Activated naive CD4-positive, alpha-beta T cell treated with anti-CD3 and anti-CD28 coated beads for 36 hours (primary cell): ENCODE measurements at places on chromosomes 1 and 21.

GRCh38 chr1:220786057-220786336 lies 716 bp upstream of the MTARC1 start:
- peak; percentile 7 for DNase-seq

GRCh38 chr1:180204231-180204630 lies 25.8 kb upstream of the LHX4 start:
- no peak for DNase-seq

DNA sequence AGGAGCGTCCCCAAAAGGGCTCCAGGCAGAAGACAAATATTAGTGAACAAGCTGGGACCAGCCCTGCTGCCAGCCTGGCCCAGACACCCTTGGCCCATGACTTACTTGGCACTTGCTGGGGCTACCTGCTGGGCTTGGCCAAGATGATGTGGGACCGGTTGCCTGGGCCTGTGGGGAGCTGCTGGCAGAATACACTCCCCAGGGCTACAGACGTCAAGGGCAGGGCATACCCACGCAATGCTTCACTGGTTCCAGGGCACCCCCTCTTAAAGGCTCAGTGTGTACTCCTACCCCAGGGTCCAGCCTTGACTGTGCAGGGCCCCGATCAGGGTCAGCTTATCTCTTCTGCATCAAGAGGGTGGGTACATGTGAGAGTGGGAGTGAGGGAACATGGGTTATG lies 106.5 kb upstream of the SLC2A1 start:
- no peak for DNase-seq

GRCh38 chr1:206705726-206706297 lies 21.1 kb downstream of the MAPKAPK2 start:
- DNase-seq, result no peak

GRCh38 chr1:109193653-109194590 lies 19.8 kb upstream of the SARS1 start:
- DNase-seq, result peak; percentile 73

DNA sequence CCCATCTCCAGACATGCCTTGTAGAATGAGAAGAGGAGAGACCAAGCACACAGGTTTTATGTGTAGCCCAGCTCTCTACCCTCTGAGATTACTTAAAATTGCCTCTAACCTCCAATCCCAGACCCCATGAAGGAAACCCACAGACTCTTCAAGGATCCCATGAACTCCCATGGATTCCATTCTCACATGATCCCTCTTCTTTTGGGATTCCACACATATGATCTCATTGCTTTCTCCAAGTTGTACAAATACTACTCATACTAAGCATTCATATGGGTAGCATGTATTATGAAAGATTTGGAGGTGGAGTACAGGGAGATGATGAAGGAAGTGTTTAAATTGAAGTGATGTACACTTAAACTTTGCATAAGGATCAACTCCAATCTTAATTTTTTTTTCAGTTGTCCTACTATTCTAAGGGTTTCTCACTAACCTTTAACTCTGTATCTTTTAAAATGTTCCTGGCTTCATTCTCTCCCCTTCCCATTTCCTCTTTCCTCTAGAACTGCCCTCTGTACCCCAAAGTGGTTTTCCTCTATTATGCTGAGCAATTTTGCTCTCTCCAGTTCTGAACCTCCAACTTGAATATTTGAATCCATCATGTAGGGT lies 41.6 kb downstream of the MFSD2A start:
- no peak for DNase-seq

- no peak for DNase-seq
These were observed 742.0 kb downstream of the KCNT2 start for GRCh38 chr1:195866091-195866780.

- DNase-seq, result no peak
These were observed 99.0 kb downstream of the NGF start for GRCh38 chr1:115239148-115239422.

- no peak for DNase-seq
These were observed 12.1 kb upstream of the CDK11B start for GRCh38 chr1:1670866-1671265.

DNA sequence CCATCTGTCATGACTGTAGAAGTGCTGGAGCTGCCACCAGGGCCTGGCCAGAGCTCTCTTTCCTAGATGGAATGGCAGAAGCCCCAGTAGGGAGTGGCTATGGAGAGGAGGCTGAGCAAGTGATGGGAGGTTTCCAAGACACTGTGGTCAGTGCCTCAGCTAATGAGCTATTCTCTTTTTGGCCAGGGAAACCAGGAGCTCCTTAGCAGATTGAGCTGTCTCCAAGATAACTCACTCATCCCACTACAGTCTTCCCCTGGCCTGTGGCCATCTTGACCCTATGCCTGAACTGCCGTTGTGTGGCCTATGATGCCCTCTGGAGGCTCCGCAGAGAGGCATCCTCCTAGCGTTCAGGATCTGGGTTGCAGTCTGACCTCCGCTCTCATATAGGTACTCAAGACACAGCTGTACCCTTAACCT lies 60.5 kb downstream of the ERI3 start:
- no peak for DNase-seq

GRCh38 chr1:172777767-172778166 lies 118.9 kb downstream of the FASLG start:
- DNase-seq, result no peak

DNA sequence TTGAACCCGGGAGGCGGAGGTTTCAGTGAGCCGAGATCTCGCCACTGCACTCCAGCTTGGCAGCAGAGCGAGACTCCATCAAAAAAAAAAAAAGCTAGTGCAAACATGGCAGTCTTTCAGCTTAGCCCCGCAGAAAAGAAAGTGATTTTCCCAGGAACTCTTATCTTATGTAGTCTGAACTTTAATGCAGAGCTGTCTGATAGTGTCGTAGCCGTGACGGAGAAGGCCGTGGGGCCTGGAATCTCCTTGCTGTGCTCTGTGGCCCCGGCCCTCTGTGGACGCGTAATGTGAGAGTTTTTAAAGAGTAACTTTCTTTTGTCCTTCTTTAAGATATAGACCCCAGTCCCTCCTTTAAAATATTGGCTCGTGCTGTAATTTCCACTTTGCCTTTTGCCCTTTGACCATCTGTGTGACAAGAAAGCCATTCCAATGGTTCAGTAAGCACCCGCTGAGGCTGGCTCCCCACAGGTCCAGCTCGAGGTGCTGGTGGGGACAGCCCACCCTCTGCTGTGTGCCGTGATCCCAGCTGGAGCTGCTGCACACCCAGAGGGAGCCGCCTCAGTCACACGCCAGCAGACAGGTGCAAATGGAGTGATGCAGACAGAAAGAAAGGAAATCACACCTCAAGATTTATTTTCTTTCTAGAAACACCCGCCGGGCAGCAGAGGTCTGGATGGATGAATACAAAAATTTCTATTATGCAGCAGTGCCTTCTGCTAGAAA lies 164.0 kb downstream of the PGBD5 start:
- no peak for DNase-seq

GRCh38 chr1:226476648-226477319 lies 68.9 kb upstream of the PARP1 start:
- DNase-seq, result no peak

GRCh38 chr1:58721247-58721820 lies 21.5 kb upstream of the MYSM1 start:
- DNase-seq, result no peak

GRCh38 chr1:218686258-218686657 lies 341.1 kb downstream of the TGFB2 start:
- no peak for DNase-seq

DNA sequence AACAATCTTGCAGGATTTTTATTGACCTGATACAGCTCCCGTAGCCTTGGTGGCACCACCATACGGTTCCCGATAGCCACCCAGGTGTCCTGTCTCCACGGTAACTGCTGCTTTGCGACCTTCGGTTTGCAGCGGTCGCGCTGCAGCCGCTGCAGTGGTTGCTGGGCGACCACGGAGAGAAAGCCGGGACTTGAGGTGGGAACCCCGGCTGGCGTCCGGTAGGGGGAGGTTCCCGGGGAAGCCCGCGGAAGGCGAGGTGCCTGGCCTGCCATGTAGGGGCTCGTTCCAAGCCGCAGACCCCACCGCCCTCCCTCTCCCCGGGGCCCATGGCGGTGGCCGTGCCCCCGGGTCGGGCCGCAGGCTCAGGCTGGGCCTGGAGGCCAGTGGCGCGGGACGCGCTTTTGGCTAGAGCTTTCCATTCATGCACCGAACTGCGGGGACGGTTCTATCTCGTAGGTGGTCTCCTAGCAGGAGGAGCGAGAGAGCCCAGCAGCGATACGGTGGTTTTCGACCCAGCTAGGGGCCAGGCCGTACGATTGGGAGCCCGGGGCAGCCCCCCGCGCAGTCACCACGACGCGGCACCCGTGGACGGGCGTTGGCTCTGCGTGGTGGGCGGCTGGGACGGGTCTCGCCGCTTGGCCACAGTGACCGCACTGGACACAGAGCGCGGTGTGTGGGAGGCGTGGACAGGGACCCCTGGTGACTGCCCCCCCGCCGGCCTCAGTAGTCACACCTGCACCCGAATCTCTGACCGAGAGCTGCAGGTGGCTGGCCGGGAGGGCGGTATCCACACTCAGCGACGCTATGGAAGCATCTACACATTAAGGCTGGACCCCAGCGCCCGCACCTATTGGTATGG lies at the start of gene KLHDC9:
Gene KLHDC9 (plus strand): TSS at position 152 of the 859 bp plus-strand sequence. CDS start 175 bp downstream, at position 327.
- peak; percentile 78 for DNase-seq

DNA sequence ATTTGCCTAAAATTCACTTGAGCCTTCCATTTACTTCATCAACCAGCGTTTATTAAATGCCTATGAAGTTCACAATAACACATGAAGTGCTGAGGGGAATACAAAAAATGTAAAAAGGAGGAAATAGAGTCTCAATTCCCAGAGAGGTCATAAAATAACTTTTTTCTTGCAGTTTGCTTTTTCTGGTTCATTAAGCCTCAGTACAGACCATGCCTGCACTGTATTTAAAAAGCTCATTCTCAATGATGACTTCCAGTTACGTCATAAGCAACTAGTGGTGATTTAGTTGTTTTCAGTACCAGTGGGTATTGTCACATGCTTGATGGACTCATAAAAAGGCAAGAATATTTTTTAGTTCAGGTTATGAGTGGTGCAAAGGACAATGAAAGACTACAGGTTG lies 160.1 kb upstream of the UBE2U start:
- no peak for DNase-seq

DNA sequence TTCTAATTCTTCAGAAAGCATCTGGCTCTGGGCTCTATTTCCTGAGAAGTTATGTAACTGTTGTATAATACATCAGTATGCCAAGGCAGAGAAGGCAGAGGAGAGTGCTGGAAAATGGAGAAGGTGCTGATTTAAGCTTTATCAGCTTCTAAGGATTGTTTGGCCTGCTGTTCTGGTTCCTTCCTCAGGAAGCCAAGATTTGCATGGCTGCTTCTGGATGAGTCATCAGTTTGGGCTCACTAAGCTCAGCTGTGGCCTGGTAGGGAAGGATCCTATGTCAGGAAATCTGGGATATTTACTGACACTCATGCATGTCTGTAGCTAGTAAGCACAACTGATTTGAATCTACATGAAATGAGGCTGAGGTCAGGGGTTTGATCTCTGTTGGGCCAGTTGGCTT lies 73.2 kb upstream of the ADGRL4 start:
- DNase-seq, result no peak

GRCh38 chr1:93239863-93240262 lies 59.3 kb downstream of the CCDC18 start:
- no peak for DNase-seq

DNA sequence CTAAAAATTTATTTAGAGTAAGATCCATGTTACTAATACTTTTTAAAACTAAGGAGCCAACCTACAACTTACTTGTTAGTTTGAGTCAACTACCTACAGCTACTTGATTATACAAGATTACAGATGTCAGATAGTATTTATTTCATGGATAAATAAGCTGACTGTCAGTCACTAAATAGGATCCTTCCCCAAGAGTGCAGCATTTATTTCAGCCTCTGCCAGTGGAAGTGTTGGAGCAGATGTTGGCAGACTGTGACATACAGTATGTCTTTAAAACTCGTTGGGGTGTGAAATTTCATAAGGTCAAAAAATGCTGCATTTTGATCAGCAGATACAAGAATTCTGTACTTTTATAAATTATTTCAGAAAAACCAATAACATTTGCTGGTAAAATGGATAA lies 156.2 kb downstream of the AKT3 start:
- no peak for DNase-seq

- no peak for DNase-seq
These were observed 33.3 kb upstream of the DUSP10 start for GRCh38 chr1:221775206-221775605.

DNA sequence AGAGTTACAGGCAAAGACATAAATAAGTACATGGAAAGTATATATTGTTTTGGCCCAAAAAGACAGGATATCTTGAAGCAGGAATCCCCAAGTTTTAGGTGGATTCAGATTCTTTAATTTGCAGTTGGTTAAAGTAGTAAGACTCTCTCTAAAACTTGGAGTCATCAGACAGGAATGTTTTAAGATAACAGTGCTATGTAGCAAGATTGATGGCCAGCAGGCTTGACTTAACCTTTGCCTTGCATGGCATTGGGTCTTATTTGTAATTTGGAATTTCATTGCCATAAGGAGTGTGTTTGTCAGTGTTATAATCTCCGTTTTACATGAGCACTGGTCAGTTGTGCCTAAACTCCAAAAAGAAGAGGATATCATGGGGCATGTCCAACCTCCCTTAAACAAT lies 727.6 kb upstream of the CHRM3 start:
- DNase-seq, result no peak

DNA sequence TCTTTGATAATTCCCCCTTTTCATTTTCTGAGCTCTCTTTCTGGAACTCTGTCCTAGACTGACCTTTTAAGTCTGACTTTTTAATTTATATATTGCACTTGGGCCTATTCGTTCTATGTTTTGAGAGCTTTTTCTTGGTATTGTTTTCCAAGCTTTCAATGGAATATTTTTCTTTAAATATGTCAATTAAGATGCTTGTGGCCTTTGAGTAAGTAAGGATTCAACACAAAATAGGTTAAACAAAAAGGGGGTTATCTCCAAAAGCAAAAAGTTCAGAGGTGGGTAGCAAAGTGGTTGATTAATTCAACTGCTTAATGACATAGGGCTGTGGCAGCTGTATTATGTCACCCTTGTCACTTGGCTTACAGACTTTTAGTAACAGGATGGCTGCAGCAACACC lies 315.9 kb downstream of the LMX1A start:
- no peak for DNase-seq

- no peak for DNase-seq
These were observed 173.9 kb upstream of the HOOK1 start for GRCh38 chr1:59640851-59641250.

DNA sequence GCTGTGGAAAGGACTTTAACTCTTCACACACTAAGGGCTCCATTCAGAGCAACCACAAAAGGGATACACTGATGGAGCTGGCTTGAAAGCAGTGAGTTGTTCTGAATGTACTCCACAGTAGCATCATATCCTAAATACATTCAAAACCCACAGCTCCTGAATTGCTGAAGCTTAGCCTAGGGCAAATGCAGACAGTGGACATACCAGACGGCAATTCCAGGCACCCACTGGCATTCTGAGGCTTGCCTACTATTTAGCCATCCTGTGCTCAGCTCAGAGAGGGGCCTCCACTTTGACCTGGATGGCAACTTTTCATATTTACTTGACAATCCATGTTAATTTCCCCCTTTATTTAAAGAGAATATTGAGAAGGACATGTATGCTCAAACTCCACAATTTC lies 303.5 kb downstream of the NTNG1 start:
- no peak for DNase-seq

DNA sequence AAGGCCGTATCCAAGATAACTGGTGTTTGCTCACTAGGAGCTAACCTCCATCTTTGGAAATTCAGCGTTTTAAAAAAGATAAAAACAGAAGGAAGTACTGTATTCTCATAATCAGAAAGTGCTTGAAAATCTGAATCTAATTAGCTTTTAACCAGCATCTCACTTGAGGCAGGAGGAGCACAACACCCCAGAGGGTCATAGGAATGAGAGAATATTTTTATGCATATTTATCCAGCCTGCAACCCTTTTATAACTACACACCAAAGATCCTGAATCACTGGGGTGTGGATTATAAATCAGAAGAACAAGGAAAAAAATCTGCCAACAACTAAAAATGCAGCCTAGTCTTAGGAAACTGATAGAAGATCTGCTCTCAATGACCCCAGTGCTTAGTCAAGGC lies 68.0 kb upstream of the PTCH2 start:
- DNase-seq, result no peak
